ENCODE measurements at places on chromosomes 7 and 10.

DNA sequence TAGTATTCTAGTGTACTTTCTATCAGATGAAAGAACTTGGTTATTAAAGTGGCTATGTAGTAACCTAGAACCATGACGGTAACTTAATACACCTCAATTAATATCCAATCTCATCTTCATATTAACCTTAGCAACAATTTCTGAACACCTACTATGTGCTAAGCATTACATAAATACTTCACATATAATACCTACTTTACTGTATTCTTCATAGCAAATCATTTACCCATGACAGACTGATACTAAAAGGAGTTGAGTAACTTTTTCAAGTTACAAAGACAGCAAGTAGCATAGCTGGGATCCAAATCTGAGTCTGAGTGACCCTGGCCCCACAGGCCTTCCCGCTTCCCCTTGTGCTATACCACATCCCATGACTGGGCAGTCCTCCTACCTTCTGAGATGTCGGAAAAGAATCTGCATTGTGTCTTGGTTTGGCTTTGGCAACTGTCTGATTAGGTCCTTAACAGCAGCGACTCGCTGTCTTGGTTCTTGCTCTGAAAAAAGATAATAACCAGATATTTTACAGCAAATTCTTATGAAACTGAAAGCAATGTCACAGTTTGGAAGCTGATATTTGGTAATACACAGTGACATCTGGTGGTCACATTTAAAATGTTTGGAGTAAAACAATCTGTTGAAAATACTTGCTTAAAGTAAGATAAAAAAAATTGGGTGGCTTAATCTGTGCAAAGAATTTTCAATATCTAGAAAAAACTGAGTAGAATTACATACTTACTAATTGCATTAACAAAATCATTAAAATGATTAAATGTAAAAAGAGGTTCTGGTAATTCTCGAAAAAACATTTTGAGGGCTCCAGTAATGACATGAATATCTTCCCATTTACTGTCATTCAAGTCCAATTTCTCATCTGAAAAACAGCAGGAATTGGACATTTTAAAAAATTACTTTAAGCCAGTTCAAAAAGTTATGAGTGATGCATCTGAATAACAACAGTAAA is 120.1 kb downstream of the ARHGAP12 start:
- DNase-seq = peak; percentile 52

- DNase-seq = no peak
These were observed 4.1 kb downstream of the DKK1 start for GRCh38 chr10:52318136-52318701.

DNA sequence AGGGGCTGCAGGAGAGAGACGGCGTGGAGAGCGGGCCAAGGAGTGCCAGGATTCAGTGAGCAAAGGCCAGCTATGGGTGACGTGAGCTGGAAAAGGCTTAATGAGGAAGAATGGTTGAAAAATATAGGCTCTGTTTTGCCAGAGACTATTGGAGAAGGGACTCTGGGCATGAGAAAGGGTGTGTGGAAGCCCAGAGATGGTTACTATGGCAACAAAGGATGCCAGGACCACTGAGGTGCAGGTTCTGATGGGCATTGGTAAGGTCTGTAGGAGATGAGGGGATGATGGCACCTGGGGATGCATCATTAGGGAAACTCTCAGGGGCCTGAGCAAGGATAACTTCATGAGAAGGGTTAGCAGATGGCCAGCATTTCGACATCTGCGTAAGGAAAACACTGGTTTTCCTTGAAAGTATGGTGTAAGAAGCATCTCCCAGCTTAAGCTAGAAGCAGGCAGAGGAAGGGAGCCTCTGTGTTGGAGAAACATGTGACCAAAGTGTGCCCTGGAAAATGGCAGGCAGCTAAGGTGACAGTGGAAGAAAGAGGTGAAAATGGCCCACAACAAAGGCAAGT is 21.6 kb upstream of the FAM180A start:
- DNase-seq = peak; percentile 87

- no peak for DNase-seq
These were observed 706.9 kb downstream of the LRMDA start for GRCh38 chr10:76138286-76138685.

DNA sequence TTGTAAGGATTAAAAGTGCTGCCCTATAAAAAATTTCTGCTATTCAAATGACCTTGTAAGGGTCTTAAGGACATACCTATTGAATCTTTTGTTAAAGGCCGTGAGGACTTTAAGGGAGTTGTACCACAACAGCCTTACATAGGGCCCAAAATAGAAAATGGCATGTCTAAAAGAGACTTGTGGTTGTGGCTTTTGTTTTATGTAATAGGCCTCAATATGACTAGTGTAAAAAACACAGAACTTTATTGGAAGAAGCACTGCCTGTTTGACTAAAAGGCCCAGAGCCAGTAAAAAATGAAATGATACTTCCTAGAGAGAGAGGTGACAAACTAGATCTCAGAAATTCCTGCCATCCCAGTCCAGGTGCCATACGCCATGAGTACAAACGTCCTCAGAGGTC is 286.6 kb downstream of the SEMA3D start:
- DNase-seq = no peak

- DNase-seq = no peak
These were observed 25.8 kb downstream of the AKR1C8 start for GRCh38 chr10:5159126-5159525.

DNA sequence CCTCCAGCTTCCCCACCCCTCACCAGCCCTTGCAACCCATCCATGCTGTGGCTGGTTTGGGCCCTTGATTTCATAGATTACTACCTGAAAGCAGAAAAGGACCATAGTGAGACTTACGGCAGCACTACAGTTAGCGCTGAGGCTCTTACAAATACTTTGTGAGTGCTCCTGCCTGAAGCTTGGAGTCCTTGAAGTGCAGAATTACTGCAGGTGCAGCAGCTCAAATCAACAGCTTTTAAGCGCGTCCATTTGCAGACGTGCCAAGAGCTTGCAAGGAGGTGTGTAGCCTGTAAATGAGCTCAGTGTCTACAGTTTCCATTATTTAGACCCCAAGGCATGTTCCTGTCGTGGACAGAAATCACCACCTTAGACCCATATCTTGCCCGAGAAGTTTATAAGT is 103.0 kb downstream of the CELF2 start:
- DNase-seq = no peak

DNA sequence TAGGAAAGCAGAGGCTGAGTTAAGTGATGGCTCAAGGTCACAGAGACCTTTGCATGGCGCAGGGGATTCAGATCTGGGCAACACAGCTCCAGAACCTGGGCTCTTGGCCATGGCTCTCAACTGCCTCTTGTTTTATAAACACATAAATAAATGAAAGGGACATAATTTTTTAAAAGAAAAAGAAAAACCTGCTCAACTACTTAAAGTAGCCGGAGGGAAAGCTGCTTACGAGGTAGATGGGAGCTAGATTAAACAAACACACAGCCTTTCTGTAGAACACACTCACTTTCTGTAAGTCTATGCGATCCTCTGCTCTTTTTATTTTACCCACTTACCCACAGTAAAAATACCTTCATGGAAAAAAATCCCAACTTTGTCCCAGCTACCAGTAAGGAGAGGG is 81.3 kb downstream of the PIP4K2A start:
- no peak for DNase-seq

DNA sequence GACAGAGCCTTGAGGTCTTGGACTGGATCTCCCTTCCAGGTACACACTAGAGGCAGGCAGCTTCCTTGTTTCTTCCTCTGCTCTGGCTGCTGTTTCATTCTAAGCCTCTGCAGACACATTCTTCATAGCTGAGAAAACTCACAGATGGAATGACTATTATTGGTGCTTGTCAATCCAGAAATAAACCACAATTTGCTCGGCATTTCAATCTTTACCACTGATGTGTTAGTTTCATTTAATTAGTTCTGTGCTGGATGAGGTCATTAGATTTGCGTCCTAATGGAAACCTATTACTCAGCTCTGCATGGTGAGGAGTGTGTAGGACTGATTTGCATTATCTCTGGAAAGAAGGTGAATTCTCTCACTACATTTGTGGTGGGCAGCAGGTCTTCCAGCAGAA is 392.5 kb downstream of the NRG3 start:
- no peak for DNase-seq

GRCh38 chr10:116886772-116887171 is 37.5 kb downstream of the ENO4 start:
- DNase-seq = peak; percentile 79

- no peak for DNase-seq
These were observed 249.1 kb upstream of the PITRM1 start for GRCh38 chr10:3421537-3422257.

- DNase-seq = no peak
These were observed 1.9 kb downstream of the PLA2G12B start for GRCh38 chr10:72952642-72953158.

- peak; percentile 30 for DNase-seq
These were observed 143.4 kb downstream of the TCF7L2 start for GRCh38 chr10:113093188-113094113.

DNA sequence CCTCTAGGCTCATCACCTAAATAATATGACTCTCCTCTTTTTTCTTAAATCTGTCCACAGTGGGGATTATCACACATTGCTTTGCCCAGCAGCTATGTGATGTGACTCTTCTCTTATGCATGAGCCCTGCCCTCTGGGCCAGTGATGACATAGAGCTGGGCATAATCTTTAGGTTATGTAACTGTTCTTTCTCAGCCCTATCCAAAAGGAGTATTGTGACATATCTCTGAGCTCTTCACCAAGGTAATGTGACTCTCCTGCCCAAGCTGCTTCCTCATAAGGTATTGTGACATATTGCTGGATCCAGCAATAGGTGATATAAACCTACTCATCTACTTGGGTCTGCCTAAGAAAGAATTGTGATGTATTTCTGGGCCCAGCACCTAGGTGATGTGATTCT is 37.7 kb upstream of the ZNF107 start:
- DNase-seq = no peak

DNA sequence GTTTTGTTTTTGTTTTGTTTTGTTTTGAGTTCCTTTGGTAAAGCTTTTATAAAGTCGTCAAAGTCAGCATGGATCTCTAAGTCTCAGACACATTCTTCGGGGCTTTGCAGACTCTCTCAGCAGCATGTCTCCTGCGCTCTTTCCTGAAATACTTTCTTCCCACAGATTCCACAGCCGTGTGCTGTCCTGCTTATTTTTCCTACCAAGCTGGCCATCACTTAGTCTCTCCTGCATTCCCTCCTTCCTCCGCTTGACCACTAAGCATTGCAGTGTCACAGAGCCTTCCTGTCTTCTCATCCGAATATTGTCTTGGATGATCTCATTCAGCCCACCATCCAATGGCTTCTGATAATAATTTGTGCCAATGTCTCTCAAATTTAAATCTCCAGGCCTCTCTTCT is 434.3 kb upstream of the C7orf33 start:
- no peak for DNase-seq

DNA sequence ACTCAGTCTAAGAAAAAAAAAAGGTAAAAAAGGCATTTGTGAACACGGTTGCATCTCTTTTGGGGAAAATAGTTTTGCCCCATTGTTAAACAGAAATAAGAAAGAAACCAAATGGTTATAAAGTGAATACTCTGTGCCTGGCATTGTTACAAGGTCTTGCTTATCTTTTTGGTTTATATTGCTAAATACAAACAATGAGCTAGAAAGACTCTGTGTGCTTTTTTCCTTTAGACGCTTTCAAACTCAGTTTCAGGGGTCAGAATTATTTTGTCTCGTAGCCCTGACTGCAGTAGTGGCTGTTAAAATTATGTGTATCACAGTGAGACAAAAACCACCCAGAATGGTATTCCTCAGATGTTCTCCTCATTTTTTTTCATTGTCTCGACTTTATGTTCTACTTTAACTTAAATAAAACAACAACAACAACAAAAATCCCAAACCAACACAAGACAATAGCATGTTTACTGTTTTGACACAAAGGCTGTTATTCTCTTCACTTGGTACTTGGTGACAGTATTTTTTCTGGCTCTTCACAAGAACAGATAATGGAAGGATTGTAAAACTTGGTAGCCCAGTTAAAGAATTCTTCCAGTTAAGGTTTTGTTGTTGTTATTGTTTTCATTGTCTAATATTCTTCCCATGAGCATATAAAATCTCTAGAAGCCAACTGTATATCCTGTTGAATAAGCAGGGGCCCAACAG is 190.1 kb downstream of the PLXDC2 start:
- DNase-seq = no peak

DNA sequence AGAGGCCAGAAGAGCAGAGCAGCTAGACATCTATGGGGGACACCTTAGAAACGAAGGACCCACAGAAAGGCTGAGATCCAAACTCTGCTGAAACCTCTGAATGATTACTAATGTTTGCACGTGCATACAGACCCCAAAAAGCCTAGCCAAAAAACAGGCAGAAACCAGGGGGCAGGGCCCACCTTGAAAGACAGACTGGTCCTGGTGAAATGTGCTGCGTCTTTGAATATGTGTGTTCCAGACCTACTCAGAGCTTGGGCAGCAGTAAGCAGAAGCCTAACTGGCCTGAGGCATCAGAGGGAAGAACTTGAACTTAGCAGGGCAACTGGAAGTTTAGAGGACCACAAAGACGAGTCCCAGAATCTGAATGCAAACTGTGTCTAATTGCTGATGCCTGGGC is 251.8 kb downstream of the TEX36 start:
- no peak for DNase-seq

GRCh38 chr10:62692085-62692484 is 112.4 kb upstream of the ADO start:
- peak; percentile 79 for DNase-seq

DNA sequence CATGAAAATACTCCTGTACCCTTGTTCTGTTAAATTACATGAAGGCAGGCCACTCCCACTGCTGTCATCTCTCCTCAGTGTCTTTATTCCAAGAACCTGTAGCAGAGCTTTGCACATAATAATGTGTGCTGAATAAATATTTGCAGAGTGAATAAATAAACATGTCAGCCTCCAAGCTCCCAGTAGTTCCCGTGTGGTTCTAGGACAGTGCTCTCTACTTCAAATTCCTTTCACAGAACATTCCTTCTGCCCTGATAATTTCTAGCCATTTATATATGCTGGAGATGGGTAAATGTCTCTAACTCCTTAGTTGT is 20.3 kb upstream of the HYAL4 start:
- no peak for DNase-seq

- DNase-seq = no peak
These were observed 145.9 kb downstream of the SH3PXD2A start for GRCh38 chr10:103709341-103709920.

DNA sequence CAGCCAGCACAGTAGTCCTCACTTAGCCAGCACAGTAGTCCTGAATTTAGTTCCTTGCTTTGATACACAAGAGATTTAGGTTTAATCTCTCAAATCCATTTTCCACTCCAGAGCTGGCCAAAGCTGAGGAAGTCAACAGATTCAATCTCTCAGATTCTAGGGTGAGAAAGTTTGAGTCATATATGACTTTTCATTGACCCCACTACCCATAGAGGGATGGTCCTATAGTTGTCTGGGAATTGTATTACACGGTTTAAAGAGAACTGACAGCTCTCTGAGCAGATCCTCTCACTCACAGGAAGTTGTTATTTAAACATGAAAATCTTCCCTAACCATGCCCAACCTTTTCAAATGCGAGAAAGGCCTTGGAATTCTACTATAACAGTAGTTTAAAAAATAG is 641.8 kb upstream of the SEMA3D start:
- no peak for DNase-seq

- no peak for DNase-seq
These were observed 6.3 kb upstream of the TBX20 start for GRCh38 chr7:35260246-35260645.

GRCh38 chr10:112580267-112580666 is 133.3 kb downstream of the VTI1A start:
- DNase-seq = no peak

- no peak for DNase-seq
These were observed 561.9 kb upstream of the KCND2 start for GRCh38 chr7:119711104-119711503.

- DNase-seq = peak; percentile 95
These were observed 3.4 kb downstream of the MMRN2 start for GRCh38 chr10:86953747-86954680.

- no peak for DNase-seq
These were observed 11.1 kb downstream of the ZNF775 start for GRCh38 chr7:150390205-150390604.

GRCh38 chr7:1607696-1608095 is 37.9 kb upstream of the PSMG3 start:
- peak; percentile 60 for DNase-seq

All from endodermal cell (in vitro differentiated cells).